ENCODE measurements at places on chromosomes 7 and 10.

DNA sequence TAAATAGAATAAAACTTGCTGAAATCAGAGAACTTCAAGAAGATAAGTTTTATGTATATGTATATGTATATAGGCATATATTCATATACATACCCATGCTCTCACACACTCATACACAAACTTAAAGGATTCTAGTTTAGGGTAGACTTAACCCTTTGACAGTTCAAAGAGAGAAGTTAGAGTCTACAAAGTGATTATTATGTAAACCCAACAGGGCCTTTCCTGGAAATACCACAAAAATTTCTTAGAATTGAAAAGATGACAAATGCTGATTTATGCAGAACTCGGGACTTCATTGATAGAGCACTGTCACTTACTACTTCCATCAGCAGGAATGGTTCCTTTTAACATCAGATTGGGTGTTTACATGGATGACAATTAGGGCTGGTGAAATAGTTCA lies 763.5 kb downstream of the AUTS2 start:
- DNase-seq, result no peak
- peaks cover 9% of the 10 kb centered on the region for H3K4me1 ChIP-seq
- H3K36me3 ChIP-seq, result no peaks in the 10 kb centered on the region
- no peak overlapping the region for H3K27ac ChIP-seq
- no peak overlapping the region for H3K4me3 ChIP-seq

DNA sequence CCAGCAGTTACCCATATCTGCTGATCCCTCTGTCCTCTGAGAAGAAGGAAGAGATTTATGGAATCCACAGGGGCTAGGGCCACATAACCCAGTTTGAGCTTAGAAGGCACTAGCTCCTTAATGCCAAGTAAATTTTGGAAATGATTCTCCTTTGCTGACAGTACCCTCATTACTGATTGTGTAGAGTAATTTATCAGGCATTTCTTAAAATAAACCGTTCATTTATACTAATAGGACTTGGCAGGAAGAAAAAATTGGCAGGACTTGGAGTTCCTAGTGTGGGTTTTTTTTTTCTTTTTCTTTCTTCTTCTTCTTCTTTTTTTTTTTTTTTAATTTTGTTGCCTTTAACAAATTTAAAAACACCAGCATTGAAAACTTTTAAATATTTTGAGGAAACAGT lies 645.7 kb downstream of the SUGCT start:
- no peaks in the 10 kb centered on the region for H3K4me1 ChIP-seq
- no peak overlapping the region for H3K27ac ChIP-seq
- no peaks in the 10 kb centered on the region for H3K27me3 ChIP-seq
- no peak for DNase-seq
- no peak overlapping the region for H3K4me3 ChIP-seq
- H3K36me3 ChIP-seq, result no peaks in the 10 kb centered on the region

DNA sequence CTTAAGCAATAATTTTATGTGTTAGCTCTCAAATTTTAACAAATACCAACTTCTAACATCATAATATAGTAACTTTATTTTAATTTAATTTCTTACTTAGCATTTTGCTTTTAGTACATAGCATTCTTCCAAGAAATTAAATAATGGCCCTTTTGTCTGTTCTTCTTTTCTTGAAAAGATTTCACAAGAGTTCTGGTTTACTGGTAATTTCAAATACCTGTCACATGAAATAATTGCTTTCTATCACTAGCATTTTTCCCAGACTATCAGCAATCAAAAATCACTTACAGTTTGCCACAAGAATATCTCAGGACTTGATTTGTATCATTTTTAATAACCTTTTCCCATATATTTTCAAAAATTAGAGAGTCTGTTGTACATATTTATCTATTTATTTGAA lies 193.0 kb downstream of the CACNA2D1 start:
- DNase-seq, result no peak
- no peaks in the 10 kb centered on the region for H3K4me1 ChIP-seq
- H3K36me3 ChIP-seq, result no peaks in the 10 kb centered on the region
- H3K27ac ChIP-seq, result no peak overlapping the region
- no peaks in the 10 kb centered on the region for H3K27me3 ChIP-seq
- H3K4me3 ChIP-seq, result no peak overlapping the region

GRCh38 chr10:13078912-13079775 lies 20.8 kb upstream of the OPTN start:
- peaks cover 17% of the 10 kb centered on the region for H3K27me3 ChIP-seq
- H3K27ac ChIP-seq, result no peak overlapping the region
- H3K4me3 ChIP-seq, result no peak overlapping the region
- peaks cover 3% of the 10 kb centered on the region for H3K36me3 ChIP-seq

DNA sequence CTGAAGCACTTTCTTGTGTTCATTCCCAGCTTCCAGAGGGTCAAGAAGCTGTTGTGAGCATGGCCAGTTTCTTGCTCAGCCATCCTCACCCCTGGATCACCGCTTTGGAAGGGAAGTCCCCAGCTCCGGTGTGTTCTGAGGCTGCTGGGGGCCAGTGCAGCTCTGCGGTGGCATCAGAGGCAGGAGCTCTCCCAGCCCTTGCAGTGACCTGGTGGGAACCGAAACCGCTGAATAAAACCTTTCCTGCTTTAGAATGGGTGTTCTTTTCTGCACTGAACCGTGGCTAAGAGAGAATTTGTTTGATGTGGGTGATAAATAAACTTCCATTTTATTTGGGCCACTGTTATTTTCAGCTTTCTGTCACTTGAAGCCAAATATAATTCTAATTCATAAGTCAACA lies 450.9 kb upstream of the VSTM2A start:
- no peak for DNase-seq
- H3K4me1 ChIP-seq, result no peaks in the 10 kb centered on the region
- H3K4me3 ChIP-seq, result no peak overlapping the region
- no peaks in the 10 kb centered on the region for H3K36me3 ChIP-seq
- H3K27me3 ChIP-seq, result no peaks in the 10 kb centered on the region

DNA sequence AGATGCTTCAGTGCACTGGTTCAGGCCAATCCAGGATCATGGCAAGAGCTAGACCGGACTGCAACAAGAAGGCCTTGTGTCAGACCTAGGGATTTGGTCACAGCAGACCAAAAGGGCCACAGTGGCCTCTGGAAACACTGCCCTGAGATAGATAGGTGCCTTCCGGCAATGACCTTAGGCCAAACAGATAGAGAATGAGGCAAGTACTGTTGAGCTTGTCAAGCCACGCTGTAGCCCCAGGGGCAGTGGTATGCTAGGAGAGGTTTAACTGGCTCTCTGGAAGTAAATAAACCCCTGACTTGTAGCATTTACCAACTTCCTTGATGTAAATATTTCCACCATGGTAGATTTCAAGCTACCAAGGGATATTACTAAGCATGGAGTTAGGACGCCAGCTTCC lies 197.5 kb downstream of the GRID1 start:
- H3K27ac ChIP-seq, result no peak overlapping the region
- DNase-seq, result no peak
- H3K4me3 ChIP-seq, result no peak overlapping the region
- no peaks in the 10 kb centered on the region for H3K4me1 ChIP-seq

GRCh38 chr10:4771554-4772201 lies 54.3 kb upstream of the AKR1E2 start:
- no peak overlapping the region for H3K4me3 ChIP-seq
- H3K27me3 ChIP-seq, result peaks cover 21% of the 10 kb centered on the region
- H3K4me1 ChIP-seq, result peaks cover 12% of the 10 kb centered on the region
- DNase-seq, result no peak
- H3K27ac ChIP-seq, result no peak overlapping the region
- no peaks in the 10 kb centered on the region for H3K36me3 ChIP-seq

DNA sequence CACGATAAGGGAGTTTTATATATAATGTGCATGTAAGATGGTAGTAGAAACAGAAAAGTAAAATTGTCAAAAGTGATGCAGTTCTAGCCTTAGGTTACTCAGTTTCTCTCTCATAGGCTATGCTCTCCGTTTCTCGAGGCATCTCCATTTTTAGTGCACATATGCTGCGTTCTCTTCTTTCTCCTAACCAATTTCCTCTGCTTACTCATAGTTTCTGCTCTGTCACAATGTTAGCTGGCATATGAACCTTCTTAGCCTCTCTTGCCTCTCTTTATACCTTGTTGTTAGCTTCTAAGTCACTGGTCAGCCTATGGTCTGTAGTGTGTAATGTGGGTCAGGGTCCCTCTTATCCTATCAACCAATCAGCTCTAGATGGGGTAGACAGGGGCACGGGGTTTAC lies 280.6 kb upstream of the ETV1 start:
- no peak overlapping the region for H3K27ac ChIP-seq
- no peaks in the 10 kb centered on the region for H3K4me1 ChIP-seq
- no peaks in the 10 kb centered on the region for H3K27me3 ChIP-seq
- H3K36me3 ChIP-seq, result no peaks in the 10 kb centered on the region
- DNase-seq, result no peak
- H3K4me3 ChIP-seq, result no peak overlapping the region

- H3K27ac ChIP-seq, result no peak overlapping the region
- DNase-seq, result no peak
- H3K27me3 ChIP-seq, result no peaks in the 10 kb centered on the region
Measured at GRCh38 chr7:46707973-46708372, 786.9 kb upstream of the IGFBP3 start.
